ENCODE measurements at places on chromosomes 7 and 10.

DNA sequence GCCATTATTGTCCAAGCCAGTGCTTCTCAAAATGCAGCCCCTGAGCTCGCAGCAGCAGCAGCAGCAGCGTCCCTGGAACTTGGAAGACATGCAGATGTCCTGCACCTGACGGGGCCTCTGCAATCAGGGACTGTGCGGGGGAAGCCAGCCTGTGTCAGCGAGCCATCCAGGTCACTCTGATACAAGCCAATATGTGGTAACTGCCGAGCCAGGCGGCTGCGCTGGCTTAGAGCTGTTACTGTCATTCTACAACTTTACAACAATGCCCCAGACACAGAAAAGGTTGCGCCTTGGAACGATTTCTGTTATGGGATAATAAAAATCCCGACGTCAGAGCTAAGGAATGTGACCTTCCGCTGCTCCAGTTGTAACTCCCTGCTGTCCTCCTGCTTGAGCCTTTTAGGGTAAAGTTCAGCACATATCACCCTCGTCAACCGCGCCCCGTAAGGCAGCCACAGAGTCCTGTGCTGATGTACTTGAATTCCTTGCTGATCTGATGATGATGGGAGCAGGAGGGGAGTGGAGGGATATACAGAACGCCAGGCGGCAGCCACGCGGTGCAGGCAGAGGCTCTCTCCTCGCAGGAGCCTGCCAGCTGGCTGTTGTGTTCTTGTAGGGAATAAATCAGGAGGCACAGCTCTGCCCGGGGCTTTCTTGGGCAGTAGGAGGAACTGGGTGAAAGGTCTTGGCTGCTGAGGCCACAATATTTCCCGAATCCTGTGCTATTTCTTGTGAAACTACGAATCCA is 20.0 kb upstream of the CRYGN start:
- peak; percentile 92 for DNase-seq

DNA sequence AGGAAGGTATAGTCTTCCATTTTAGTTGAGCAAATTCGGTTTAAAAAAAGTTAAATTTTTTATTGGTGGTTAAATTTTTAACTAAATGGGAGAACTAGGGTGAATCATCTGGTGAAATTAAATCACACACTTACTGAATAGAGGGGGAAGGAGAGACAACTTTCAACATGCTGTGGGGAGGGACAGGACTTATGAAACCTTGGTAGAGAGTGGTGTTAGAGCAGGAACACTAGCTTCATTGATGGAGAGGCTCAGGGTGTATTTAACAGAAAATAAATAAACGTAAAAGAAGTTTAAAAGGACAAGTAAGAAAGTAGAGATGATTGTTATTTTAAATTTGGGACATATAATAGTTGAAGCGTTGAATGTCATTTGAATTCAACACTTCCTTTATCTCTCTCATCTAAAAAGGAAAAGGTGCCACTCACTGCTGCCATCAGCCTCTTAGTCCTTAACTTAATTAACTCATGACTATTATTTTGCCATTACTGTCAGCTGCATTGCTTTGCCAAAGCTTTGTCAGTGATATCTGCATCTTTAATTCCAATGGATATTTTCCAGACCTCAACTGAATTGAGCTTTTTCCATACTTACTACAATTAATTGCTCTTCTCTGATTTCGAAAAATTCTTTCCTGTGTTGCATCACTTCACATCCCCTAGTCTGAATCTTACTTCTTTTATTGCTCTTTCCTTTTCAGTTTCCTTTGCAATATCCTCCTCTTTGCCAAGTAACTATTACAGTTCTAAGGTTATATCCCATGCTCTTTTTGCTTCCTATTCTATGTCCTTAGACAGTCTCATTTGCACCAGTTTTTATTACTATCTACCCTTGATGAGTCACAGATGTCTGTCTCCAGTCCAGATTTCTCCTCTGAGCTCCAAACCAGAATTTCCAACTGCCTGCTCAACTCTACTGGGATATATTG is 71.7 kb downstream of the GNAT3 start:
- DNase-seq = peak; percentile 27

- DNase-seq = no peak
These were observed 50.5 kb downstream of the RALA start for GRCh38 chr7:39673868-39674267.

- DNase-seq = peak; percentile 93
These were observed 8.0 kb downstream of the TNS3 start for GRCh38 chr7:47573758-47574481.

DNA sequence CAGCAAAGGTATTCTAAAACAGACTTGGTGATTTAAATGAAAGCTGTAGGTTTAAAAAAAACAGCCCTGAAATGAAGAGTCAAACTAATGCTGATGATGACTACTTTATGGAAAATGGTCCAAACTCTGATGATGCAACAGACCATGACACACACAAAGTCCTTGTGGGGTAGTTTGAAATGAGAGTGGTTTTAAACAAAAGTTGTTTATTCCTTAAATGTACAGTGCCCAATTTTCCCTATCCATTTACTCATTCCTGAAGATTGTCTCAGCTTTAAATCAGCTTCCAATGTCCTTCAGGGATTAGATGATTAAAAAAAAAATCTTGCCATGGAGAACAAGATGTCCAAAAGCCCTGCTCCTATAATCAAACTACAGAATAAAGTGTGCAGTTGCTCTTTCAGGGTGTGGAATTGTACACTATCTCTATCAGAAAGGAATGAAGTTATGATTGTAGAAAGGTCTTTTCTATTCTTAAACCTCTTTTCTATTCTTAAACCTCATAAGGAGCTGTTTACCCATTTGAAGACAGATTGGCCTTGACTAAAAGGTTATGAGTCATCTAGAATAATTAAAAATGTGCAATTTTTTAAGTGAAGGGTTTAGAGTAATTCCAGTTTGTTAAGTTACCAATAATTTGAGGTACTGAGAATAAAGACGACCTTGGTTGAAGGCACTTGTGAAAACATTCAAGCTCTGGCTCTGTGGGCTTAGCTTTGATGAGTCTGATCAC is 70.2 kb upstream of the ITGA8 start:
- peak; percentile 52 for DNase-seq

DNA sequence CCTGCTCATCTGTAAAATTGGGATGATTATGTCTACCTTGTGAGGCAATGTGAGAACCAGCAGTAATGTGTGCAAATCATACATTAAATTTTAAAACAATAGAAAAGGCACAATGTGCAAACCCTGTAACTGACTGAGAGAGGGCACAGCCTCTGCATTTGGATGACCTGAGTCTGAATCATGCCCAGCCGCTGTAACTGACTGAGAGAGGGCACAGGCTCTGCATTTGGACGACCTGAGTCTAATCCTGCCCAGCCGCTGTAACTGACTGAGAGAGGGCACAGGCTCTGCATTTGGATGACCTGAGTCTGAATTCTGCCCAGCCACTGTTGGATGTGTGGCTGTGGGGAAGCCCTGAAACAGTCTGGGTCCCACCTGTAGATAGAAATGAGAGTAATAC is 351.5 kb upstream of the SHH start:
- no peak for DNase-seq

GRCh38 chr10:5518143-5518542 is 6.6 kb upstream of the CALML3 start:
- DNase-seq = no peak

GRCh38 chr7:130486954-130487436 is 4.9 kb upstream of the MEST start:
- no peak for DNase-seq

DNA sequence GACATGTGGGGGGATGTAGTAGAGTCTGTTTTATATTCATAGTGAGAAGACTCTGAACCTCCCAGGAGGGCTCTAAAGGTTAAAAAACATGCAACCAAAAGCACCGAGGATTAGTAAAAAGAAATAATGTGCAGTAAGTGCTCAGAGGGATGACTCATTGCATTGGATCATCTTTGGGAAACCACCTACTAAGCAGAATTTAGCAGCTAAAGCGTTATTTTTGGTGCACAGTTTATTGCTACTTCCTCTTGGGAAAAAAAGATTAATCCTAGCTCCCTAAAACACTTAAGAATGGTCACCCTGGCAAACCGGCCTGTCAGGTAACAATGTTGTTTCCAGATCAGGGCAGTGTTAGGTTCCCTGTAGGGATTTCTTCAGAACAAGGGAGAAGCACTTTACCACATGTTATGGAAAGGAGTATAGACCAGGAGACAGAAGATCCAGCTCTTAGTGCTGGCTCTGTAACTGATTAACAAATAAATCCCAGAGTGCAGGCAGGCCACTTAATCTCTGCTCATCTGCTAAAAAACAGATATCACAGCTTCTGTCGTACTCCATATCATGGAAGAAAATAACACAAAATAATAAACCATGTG is 44.8 kb upstream of the FAM133B start:
- peak; percentile 74 for DNase-seq

- no peak for DNase-seq
These were observed 159.1 kb downstream of the SRPK2 start for GRCh38 chr7:105229641-105230040.

GRCh38 chr10:116254422-116255155 is 18.4 kb downstream of the GFRA1 start:
- peak; percentile 42 for DNase-seq

DNA sequence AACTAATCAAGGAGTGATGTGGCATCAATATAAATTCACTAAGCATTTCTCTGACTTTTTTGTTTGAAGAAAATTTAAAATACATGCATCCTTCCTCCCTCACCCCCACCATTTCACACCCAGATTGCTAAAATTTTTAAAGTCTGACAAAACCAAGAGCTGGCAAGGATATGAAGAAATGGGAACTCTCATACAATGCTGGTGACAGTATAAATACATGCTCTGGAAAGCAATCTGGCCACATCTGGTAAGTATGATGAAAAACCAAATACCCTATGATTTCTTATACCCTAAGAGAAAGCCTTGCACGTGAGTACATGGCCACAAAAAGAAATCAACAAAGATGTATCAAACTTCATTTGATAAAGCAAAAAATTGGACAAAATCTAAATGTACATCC is 31.2 kb downstream of the P4HA1 start:
- DNase-seq = no peak

GRCh38 chr10:46520941-46521340 is 35.5 kb downstream of the GPRIN2 start:
- peak; percentile 96 for DNase-seq

GRCh38 chr10:93379731-93380575 is 102.2 kb downstream of the MYOF start:
- peak; percentile 60 for DNase-seq

DNA sequence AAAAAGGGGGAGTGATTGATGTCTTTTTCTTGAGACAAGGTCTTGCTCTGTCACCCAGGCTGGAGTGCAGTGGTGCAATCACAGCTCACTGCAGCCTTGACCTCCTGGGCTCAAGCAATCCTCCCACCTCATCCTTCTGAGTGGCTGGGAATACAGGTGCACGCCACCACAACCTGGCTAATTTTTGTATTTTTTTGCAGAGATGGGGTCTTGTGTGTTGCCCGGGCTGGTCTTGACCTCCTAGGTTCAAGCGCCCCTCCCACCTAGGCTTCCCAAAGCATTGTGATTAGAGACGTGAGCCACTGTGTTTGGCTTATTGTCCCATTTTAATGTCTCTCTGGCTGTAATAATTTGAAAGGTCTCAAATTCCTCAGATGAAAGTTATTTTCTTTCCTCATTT is 21.8 kb downstream of the UPP1 start:
- DNase-seq = no peak

GRCh38 chr7:94556028-94556427 is 46.4 kb downstream of the CASD1 start:
- no peak for DNase-seq

GRCh38 chr10:61592581-61592980 is 70.1 kb upstream of the CABCOCO1 start:
- DNase-seq = peak; percentile 49

- DNase-seq = no peak
These were observed 51.1 kb downstream of the ELFN1 start for GRCh38 chr7:1721047-1721690.

DNA sequence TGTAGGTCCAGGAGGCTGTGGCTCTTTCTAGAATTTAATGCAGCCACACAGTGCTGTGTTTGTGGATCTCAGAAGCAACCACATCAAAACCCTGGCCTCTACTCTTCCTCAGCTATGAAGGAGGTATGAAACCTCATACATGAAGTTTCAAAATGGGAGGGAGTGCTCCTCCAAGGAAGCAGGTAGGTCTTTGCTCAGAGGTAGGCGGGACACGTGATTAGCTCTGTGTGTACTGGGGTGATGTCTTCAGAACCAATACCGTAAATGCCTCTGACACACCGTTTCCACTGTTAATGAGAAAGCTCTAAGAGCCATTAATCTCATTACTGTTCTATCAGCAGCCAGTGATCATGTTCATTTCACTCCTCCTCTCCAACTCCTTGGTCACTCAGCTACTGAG is 126.1 kb downstream of the PLXNA4 start:
- no peak for DNase-seq

- DNase-seq = no peak
These were observed 22.1 kb downstream of the RAB18 start for GRCh38 chr10:27526242-27526641.

- DNase-seq = no peak
These were observed 180.0 kb upstream of the ANK3 start for GRCh38 chr10:60569681-60570080.

DNA sequence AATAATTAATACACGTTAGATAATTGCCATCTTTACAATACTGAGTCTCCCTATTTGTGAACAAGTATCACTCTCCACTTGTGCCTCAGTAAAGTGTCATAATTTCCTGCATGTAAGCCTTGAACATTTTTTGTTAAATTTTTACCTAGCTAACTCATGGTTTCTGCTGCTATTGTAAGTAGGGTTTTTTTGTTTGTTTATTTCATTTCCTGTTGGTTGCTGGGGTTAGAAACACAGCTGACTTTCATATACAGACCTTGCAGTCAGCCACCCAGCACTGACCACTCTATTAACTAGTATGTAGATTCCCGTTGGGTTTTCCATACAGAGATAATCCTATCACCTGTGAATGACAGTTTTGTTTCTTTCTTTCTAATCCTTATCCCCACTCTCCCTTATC is 133.3 kb downstream of the MPP7 start:
- no peak for DNase-seq

DNA sequence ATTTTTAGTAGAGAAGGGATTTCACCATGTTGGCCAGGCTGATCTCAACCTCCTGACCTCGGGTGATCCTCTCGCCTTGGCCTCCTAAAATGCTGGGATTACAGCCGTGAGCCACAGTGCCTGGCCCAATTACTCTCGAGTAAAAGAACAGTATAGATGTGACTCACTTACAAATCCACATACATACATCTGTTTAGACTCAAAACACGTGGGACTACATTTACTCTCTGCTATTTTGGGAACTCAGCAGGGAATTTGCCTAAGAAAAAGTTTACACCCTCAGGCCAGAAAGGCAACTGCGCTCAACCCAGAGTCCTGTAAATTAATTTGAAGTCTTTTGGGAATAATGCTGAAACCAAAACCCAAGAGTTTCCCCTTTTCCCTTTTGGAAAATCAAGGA is 289.7 kb downstream of the KLF6 start:
- DNase-seq = no peak

DNA sequence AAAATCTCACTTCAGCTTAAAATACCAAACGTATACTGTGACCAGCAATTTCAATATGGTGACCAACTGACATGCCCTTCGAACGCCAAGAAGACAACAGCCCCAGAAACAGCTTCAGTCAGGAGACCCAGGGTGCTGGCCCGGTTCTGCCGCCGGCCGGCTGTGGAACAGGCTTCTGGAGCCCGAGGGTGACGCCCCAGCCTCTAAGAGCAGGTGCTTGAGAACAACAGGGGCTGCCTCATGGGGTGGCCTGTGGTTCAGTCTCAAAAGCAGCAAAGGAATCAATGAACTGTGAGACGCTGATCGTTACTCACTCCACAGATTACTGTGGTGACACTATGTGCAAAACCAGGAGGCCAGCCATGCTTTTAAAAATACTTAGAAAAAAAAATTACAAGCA is 17.3 kb downstream of the GPER1 start:
- DNase-seq = no peak

GRCh38 chr10:72336259-72337038 is 18.3 kb downstream of the DNAJB12 start:
- DNase-seq = no peak

- DNase-seq = no peak
These were observed 42.7 kb upstream of the PITRM1 start for GRCh38 chr10:3215153-3215775.

Measured in H4 (cell line).